Mesenteric fat pad (tissue), 1 donor: ENCODE measurements at places on chromosomes 6 and 20. TPM values are rescaled to one million over a fixed set of nuclear protein-coding genes. Genes with fewer than 3 reads are reported as not detected.

DNA sequence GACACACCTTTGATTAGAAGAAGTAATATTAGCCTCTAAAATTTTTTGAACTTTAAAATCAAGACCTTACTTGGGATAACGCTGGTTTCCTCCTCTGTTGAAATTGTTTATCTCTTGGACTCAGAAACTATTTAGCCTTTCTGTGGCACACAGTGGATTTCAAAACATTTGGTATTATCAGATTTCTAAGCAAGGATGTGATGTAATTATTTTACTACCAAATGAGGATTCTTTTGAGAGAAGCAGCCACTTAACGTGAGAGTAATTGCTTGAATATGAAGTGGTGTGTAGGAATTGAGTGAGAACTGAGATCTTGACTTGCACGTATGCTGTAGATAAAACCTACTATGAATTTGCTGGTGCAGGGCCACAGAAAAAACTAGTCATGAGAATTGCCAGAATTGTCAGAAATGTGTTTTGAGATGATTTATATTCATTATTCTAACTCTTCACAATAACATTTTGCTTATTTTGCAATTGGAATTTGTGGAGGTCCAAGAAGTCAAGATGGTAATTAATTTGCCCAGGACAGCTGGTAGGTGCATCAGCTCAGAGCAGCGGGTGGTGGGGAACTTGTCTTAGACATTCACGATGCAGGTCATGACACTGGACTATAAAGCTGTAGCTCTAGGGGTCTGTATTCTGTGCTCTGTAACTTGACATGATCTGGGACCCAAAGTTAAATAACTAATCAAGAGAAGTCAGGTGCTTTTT lies 53.4 kb downstream of the AKAP12 start:
- no peak for DNase-seq

Gene TMEM217
- 0.51 TPM for total RNA-seq

DNA sequence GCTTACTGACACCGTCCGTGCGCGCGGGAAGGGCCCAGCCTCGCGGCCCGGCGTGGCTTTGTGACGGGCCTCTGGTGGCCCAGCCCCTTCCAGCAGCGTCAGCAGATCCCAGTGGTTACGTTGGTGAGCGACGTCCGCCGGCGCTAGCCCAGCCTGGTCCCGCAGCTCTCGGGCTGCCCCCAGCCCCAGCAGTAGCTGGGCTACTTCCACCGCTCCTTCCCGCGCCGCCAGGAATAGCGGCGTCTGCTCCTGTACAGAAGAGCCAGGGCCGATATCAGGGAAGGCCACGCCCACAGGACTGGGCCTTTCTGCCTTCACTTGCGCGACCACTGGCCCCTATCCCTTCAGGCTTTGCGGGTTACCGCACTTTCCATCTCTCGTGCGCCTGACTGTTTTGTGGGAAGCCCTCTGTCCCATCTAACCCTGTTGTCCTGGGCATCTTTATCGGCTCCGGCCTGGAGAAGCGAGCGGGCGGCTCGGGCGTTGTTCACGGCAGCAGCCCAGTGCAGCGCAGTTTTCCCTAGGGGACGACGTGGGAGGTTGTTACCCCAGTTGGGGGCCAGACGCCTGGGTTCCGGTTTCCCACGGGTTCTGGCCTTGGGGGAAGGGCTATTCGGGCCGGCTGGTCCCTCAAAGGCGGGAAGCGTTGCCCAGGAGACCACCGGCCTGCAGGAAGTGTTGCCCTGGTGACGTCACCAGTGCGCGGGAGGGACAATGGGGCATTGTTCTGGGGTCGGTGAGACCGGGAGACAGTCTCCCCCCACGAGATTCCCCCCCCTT lies 3.6 kb upstream of the GPSM3 start:
- DNase-seq: peak; percentile 96

Gene SLC17A9
- total RNA-seq: 12.7 TPM

DNA sequence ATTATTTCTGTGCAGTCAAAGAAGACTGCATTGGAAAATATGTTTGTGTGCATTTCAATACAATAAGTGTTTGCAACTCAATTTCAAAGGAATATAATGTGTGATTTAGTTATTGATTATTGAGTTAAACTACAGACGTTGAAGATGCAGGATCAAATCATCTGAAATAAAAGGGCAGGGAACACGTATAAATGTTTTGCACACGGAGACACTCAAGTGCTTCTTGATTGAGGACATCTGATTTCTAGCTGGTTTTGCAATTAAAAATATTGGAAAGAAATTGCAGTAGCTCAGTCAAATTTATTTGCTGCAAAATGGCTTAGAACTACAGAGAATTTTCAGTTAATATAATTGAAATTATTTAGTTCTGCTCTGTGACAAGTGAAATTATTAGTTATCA lies 412.7 kb downstream of the UTRN start:
- DNase-seq: no peak

- DNase-seq: no peak
These were observed 101.5 kb downstream of the KHDC1L start for GRCh38 chr6:73123632-73124329.

GRCh38 chr6:106281088-106281487 lies 44.5 kb downstream of the ATG5 start:
- no peak for DNase-seq
